ENCODE measurements at places on chromosomes 1 and 21.

- no peak for DNase-seq
These were observed 182.4 kb downstream of the MIS18A start for GRCh38 chr21:32096411-32096810.

DNA sequence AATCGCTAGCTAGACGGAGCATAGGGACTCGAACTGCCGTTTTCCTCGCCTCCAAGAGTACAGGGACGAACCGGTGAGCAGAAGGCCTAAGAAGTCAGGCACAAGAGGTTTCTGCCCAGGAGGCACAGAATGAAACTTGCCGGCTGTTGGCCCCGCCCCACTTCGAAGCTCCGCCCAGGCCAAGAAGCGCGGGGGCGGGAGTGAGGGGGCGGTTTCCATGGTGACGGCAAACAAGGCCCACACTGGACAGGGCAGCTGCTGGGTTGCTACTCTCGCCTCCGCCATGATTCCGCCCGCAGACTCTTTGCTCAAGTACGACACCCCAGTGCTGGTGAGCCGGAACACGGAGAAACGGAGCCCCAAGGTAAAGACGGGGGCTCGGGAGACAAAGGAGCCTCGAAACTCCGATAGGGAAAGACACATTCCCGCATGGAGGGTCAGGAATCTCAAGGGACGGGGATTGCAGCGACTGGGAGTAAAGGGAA lies at the start of gene DNALI1:
TSS of gene DNALI1 (plus strand) at position 229 of the 485 bp plus-strand sequence. CDS start at position 284, 55 bp downstream.
- DNase-seq = no peak

- no peak for DNase-seq
These were observed 16.6 kb downstream of the CASZ1 start for GRCh38 chr1:10779841-10780240.

GRCh38 chr1:236998546-236998945 lies 5.7 kb downstream of the MT1HL1 start:
- DNase-seq = no peak

- no peak for DNase-seq
These were observed 120.5 kb upstream of the NGF start for GRCh38 chr1:115458426-115459114.

Data from activated CD4-positive, alpha-beta T cell treated with anti-CD3 and anti-CD28 coated beads for 24 hours (primary cell).